Foreskin keratinocyte (primary cell): ENCODE measurements at places on chromosomes 11 and 22.

DNA sequence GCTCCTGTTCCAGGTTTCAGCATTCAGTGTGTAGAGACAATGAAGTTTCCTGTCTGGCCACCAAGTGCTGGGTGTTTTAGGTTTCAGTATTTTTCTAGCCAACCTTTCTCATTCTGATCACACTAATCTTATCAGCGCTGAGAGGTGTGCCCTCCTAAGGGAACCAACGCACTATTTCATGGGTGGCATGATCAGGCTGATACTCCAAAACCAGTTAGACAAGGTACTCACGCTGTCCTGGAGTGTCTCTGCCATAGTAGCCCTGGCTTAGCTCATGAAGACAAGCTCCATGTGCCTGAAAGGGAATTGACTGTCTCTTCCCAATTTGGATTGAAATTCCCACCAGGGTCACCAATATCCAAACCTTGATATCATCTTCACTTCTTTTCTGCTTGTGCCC, 8.0 kb upstream of the RAB38 start:
- peak; percentile 73 for DNase-seq

DNA sequence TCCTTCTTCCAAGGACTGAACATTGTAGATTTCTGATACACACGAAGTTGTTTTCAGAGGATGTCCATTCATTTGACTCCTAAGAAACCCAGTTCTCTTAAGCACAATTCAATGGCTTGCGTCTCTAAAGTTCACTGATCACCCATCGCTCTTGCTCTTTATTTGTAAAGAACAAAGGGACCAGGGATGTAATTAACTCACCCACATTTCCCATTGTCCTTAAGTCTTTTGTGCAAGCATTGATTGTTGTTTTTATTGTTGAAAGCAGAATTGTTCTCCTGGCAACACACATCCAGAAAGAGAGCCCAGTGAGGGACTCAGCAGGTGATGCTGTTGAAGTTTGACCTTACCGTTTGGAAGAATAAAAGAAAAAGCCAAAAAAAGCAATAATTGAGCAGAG, 59.2 kb downstream of the SPON1 start:
- DNase-seq, result no peak

DNA sequence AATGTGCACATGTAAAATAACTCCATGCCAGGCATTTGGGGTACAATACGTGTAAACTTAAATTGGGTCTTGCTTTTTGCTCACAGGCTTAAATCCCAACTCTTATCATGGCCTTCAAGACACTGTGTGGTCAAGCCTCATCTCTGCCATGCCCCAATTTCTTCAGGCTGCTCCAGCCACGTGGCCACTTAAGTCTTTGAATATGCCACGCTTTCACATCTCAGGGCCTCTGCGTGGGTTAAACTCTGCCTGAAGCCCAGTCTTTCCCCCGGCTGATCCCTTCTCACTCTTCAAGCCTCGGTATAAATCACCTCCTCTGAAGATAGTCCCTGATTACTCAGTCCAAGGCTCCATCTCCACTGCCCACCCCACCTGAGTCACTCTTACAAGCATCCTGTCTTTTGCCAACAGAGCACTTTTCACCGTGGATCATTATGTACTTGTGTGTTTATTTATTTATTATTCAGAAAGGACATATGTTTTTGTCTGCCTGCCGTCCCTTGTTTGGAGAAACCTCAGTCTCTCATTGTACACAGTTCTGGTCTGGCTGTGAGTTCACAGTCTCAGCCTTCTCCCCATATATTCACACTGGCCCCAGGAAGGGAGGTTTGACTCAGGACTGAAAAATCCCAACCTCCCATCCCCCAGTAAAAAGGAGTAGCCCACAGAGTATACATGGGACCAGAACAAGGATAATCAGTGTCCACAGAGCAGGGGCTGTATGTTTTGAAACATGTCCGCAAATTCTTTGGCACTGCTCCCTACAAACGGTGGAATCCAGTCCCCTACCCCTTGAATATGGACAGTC, 344.7 kb downstream of the MN1 start:
- peak; percentile 98 for DNase-seq

DNA sequence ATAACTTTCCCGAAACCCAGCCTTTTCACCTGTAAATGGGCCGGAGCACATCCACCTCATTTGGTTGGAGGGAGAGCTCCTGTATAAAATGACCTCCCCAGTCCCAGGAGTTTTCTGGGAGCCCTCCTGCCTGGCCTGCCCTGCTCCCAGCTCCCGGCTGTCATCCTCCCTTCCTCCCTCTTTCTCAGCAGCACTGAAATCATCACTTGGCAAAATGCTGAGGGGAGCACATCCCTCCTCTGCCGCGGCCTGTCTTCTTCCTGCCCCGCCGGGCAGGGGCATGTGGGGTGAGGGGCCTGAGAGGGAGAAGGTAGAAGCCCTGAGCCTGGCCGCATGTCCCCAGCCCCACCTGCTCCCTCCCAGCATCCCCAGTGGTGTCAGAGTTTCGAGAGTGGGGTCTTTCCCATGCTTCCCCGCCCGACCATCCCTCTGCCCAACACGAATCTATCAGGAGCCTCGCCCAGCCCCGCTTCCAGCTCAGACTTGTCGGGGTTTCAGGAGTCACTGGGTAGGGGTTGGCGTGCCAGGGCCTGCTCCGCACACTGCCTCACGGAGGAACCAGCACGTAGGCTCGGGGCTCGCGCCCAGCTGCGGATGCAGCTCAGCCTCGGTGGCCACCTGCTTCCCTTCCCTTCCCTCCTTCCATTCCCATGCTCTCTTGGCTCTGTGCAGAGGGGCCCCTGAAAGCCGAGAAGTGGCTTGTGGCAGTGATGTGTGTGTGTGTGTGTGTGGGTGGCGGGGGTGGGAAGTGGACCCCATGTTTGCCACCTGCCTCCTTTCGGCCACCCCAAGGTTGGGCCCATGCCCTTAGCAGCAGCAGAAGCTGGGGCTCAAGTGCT, 37.1 kb downstream of the NECTIN1 start:
- DNase-seq, result peak; percentile 96

- DNase-seq, result no peak
Measured at GRCh38 chr22:33542153-33542552, 378.1 kb downstream of the LARGE1 start.

GRCh38 chr22:29313576-29314466, 1.7 kb downstream of the RASL10A start:
- DNase-seq, result no peak

DNA sequence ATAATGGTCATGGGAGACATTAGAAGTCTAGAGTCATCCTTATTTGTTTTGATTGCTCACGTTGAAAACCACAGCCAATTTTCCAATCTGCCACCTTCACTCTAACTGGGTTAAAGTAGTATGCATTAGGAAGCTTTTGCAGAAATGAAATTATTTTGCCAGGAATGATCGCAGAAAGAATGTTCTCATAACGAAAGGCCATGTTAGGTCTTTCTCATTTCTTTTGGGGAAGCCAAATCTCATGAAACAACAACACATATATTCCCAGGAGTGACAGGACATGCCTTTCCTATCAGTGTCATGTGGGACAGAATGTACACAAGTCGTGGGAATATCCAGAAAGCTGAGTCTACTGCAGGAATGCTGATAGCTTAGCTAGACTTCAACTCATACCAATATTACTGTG, 386.3 kb downstream of the AASDHPPT start:
- DNase-seq, result no peak

GRCh38 chr11:59671471-59671870, 2.6 kb upstream of the PATL1 start:
- DNase-seq, result no peak

GRCh38 chr11:45982656-45983470, 60.4 kb downstream of the LARGE2 start:
- peak; percentile 31 for DNase-seq

- no peak for DNase-seq
Measured at GRCh38 chr11:34630544-34630943, 9.7 kb downstream of the EHF start.

DNA sequence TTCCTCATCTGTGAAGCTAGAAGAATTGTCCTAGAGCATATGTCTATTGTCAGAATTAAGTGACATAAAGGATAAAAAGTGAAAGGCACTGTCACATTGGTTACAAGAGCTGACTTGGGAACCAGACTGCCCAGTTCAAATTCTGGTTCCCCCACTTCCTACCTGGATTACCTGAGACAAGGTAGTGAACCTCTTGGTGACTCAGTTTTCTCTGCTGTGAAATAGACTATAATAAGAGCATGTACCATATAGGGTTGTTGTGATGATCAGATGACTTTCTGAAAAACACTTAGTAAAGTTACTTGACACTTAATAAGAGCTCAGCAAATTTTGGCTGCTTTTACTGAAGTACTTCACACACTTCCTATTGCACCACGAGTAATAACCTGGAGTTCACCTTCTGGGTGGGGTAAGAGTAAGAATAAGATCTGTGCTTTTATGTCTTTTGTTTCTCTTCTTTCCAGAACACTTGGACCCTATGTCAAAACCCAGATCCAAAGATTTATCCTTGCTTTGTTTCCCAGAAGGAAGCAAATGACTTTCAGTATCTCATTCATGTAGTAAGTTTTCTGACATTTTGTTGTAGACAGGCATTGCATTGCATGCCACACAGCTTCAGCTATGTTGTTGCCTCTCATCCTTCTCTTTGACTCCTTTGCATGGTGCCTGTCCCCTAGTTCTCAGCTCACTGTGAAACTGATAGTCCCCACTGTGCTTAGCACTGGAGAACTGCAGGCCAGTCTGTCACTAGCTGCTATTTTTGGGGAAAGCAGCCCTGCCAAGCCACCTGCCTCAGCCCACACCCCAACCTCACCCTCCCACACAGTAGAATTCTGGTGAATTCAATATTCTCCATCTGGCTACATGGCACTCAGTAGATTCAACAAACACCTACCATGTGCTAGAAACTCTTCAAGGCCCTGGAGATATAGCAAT, 121.8 kb upstream of the POU2AF2 start:
- no peak for DNase-seq

DNA sequence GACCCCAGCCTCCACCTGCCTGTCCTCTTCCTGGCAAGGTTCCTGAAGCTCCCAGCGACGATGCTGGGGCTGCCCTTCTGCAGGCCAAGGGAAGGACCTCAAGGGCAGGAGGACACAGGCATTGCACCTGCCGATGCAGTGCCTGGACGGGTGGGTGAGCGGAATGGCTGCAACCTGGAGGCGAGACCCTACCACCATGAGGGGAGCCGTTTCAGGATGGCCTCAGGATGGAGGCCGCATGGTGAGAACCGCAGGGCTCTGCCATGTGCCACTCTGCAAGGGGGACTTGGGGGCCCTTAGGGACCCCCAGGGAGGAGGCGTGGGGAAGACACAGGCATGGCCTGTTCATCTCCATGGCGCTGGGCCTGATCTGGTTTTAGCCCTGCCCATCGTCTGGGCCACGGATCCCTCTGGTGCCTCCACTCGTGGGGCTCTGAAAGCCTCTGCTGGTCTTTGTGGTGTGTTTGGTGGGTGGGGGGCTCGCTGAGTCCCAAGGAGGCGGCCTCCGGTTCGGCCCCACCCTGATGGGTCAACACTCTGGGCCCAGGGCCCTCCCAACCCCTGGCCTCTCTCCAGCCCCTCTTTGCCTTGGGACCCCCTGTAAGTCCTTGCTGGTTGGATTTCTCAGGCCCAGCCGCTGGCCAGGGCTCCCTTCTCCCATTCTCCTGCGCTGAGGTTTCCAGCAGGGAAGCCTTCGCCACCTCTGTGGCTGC, 1.3 kb upstream of the LSP1 start:
- DNase-seq, result no peak

- no peak for DNase-seq
Measured at GRCh38 chr11:44989831-44990566, 39.3 kb upstream of the TP53I11 start.

GRCh38 chr11:61629082-61629833, 48.4 kb upstream of the SYT7 start:
- no peak for DNase-seq

GRCh38 chr11:110621826-110622225, 90.4 kb downstream of the ARHGAP20 start:
- DNase-seq, result no peak

GRCh38 chr11:78187366-78188285, 800 bp downstream of the KCTD21 start:
- peak; percentile 25 for DNase-seq

DNA sequence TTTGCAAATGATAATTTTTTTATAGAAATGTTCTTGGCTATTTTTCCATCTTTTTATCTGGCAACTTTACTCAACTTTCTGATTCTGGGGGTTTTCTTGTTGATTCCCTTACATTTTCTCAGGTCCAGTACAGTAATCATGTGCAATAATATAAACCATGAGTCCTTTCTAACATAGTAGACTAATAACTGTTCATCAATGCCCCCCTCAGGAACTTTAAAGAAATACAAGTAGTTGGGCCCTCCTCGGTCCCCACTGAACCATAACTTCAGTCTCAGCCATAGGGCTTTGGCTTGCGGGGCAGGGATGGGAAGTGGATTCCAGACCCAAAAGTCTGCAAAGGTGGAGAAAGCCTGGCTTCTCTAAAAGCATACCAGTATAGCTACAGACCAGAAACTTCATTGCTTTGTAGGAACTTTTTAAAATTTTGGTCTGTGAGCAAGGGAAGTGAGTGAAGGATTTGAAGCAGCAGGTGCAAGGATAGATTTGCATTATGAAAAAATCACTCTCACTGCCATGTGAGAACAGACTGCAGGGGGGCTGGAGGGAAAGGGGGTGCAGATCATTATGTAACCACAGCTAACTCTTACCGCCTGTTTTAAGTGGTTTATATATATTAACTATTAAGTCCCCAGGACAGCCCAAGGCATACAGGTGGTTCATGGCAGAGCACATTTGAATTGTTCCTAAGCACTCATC, 10.4 kb upstream of the TUB start:
- no peak for DNase-seq

DNA sequence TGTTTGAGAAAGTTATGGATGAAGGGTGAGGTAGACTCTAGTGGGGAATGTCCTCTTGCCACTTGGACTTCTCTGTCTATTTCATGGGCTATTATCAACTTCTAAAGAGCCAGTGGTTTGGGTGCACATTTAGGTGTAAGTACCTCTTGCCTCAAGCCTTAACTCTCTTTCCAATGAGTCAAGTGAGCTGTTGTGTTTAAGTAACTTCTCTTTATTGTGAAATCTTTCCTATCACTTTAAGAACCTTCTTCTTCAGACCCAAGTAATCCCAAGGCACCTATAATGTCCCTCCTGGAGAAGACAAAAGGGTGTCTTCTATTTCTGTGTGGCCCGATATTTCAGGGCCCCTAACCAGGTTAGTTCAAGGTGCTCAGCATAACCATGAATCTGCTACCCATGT, 90.5 kb upstream of the VPREB1 start:
- no peak for DNase-seq

GRCh38 chr22:35307892-35308291, 8.2 kb downstream of the TOM1 start:
- no peak for DNase-seq

- no peak for DNase-seq
Measured at GRCh38 chr22:25566186-25566897, 1.9 kb downstream of the GRK3 start.

DNA sequence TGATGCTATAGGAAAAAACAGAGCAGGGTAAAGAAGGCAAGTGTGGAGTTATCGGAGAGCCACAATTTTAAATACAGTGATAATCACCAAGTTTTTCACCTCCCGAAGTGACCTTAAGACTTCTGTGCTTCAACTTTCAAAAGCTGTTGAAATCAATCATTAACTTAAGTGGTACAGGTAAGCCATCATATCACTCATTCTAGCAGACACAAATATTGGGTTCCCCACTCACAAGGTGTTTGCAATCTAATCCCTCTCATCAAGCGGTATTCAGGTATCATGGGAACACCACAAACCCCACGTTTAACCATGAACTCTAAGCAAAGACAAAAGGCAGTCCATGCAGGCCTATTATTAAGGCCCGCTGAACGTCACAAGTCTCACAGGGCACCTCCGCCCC, 26.8 kb downstream of the LARGE1 start:
- no peak for DNase-seq
